Effector CD8-positive, alpha-beta T cell (primary cell): ENCODE measurements at places on chromosomes 5 and 9.

DNA sequence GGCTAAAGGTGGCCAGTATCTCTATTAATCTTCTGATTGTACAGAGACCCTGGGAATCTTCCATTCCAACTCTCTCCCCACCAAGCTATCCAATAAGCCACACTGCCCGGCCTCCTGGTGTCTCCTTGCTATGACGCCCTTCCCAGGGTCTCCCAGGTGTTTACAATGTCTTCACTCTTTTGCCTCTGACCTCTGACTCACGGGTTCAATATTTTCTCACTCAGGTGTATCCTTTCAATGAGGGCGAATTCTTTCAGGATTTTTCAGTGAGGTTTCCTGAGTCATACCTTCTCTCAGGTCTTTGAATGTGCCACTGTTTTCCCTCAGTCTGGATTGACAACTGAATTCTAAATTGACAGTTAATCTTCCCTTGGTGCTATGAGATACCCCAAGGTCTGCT is 53.7 kb upstream of the IRX4 start:
- DNase-seq: no peak

DNA sequence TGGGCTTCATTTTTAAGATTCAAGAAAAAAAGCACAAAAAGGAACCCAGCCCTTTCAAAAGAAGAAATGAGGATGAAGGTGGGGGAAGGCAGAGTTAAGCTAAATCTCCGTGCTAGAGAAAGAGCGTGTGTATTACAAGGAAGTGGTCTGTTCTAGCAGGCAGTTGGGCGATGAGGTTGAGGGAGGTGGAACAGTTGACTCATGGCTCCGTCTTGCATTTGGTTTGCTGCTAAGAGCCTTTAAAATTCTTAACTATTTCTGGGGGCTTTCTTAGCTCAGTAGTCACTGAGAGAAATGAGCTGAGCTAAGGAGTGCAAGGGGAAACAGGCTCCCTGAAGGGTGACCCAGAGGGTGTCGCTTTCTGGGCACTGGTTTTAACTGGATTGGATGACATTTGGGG is 117.4 kb downstream of the GCNT1 start:
- DNase-seq: no peak

- no peak for DNase-seq
Observed at GRCh38 chr5:171840711-171841522, 55.3 kb downstream of the SMIM23 start.

DNA sequence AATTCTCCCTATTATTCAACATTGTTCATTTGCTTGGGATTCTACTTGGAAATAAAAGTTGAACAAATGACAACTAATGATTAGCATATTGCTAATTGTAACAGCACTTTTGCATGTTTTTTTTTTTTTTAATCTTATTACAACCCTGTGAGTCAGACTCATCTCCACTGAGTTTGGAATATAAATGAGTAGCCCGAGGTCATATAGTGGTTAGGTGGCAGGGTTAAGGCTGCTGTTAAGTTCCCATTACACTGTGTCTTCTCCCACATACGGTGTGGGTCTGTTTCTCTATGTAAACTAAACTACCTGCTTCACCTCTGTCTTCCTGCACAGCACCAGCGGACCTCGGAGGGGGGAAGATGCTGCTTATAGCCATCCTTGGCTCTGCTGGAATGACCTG is 92.4 kb downstream of the EQTN start:
- DNase-seq: no peak

GRCh38 chr9:8419596-8420275 is 620.2 kb upstream of the DMAC1 start:
- DNase-seq: no peak

DNA sequence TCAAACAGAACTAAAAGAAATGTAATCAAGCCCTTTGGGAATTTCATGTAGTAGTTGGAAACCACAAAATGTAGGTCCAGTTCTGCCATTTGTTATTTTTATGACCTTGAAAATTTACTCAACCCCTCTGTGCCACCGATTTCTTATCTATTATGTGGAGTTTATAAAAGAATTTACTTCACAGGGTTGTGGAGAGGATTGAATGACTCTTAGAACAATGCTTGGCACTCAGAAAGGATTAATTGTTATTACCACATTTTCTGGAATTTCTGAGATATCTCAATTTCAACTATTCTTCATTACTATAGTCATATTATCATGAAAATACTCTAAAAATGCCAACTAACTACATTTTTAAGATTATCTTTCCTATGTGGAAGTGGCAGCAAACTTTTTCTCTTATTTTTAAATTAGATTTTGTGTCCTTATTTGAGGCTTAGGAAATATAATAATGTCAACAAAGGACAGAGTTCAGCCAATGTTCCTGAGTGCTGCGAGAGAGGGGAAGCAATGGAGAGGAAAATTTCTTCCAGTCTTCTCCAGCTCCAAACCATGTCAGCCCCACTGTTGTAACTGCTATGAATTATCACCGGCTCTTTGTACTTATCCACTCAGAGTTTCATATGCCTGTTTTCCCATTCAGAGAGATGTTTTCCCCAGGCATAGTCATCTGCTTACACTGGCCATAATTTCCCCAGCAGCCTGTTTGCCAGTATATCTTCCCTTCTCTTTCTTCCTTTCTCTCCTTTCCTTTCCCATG is 525.6 kb downstream of the SPATA31D1 start:
- no peak for DNase-seq

DNA sequence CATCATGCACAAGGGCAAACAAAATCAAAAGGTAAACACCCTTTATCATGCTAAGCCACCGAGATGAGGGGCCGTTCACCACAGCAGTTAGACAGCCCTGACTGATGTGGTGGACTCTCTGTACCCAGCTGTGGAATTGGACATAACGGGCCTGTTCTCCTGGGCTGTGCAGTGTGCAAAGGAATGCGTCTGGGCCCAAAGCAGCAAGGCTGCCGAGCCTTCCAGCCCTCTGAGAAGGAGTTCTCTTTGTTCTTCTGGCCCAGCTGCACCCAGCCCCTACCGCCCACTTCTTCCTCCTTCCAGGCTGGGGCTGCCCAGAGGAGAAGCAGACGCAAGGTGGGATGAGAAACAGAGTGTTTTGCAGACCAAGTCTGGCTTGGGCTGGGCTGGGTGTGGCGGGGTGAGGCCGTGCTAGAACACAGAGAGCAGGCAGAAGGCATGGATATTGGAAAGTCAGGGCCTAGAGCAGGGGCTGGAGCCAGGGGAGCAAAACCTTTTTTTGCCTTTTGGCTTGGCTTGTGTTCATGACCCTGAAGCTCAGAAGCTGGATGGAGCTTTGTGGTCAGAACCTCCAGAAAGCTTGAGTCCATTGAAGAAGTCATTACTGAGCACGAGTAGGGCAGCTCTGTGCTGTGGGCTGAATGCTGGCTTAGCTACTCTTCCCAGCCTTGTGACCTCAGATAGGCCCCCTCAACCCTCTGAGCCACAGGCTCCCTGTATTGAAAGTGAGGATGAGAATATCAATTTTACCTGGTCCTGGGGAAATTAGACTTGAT is 49.8 kb upstream of the SH3PXD2B start:
- DNase-seq: no peak

- DNase-seq: no peak
Observed at GRCh38 chr5:17243287-17244063, 26.0 kb downstream of the BASP1 start.

DNA sequence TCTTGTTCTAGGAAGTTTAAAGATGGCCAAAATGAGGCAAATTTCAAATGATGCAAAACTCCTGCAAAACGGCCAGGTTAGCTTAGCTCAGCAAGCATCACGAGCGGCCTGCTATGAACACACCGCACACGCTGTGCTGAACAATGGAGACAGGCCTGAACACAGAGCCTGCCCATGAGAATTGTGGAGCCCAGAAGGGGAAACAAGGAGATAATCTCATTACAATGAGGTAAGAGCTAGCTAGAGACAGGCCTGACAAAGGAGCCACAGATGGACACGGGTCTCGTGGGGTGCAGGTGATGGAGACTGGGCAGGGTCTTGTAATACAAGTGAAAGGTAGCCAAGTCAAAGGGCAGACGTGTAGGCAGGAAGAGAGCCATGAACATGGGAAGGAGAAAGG is 50.2 kb downstream of the PSMB7 start:
- DNase-seq: no peak

DNA sequence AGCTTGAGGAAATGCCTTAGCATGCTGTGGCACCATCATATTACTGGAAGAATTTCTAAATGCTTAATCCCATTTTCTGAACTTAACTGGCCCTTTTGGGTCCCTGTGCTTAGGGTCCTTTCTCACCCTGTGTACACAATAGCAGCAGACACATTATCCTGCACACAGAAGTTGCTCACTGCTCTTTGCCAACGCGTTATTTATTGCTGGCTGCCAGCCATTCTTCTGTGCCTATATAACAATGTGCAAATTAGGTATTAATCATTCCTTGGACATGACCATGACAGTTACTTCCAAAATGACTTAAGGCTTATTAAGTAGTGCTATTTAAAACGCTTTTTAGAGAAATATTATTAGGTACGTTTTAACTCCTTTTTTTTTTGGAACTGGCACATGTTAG is 134.7 kb downstream of the FBN2 start:
- DNase-seq: no peak

- no peak for DNase-seq
Observed at GRCh38 chr9:20043461-20043860, 254.6 kb upstream of the SLC24A2 start.

GRCh38 chr5:34869256-34869655 is 30.3 kb downstream of the TTC23L start:
- DNase-seq: no peak

GRCh38 chr5:169796731-169797130 is 159.7 kb downstream of the DOCK2 start:
- no peak for DNase-seq

- DNase-seq: no peak
Observed at GRCh38 chr9:75891771-75892215, 1.3 kb downstream of the PCSK5 start.

DNA sequence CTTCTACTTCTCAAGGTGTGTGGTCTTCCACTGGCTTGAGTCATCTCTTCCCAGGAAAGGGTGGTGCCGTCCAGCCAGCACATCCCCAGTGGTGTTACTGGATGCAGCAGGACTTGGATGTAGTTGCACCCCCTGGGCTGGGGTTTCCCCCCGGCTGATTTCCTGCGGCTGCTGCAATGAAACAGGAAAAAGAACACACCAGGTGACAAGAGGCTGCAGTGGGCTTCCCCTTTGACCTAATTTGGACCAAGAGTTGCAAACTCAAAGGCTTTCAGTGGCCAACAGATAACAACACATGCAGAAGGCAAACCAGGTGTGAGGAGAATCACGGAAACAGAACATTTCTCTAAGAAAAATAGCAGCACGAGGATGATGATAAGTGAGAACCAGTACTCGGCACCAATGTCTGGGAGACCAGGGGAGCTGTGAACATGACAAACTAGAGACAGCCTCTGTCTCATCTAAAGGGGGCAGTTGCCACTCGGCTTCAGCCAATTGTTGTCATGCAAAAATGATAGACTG is 83.7 kb downstream of the PDE6A start:
- no peak for DNase-seq

DNA sequence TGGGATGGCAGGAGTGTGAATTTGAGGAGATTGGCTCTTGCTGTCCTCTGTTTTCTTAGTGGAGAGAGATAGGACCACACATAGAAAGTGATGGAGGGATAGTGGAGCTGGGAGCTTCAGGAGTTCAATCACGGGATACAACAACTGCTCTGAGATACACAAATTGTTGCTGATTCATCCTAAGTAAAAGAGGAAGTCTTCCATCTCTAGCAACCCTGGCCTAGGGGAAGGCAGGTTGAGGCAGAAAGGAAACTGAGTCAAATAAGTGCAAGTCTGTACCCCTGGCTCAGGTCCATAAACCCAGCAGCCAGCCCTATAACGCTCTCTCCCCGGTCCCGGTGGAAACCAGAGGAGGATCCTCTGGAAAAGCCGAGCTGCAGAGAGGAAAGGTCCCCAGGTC is 97.7 kb downstream of the ADCY2 start:
- no peak for DNase-seq

DNA sequence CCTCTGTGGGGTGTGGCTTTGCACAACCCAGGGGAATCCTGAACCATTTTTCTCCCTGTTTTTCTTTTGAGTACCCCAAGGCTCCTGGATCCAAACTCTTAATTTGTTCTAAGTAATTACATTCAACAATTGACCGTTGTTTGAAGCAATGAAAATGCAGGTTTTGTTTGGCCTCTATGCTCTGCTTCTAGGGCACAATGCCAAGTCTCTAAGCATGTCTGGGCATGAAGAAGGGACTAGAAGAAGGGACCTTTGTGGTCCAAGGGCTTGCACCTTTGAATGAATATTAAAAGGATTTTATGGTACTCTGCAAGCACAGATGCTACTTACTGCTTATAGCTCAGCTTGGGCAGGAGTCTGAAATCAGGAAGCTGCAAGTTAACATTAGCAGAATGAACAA is 6.6 kb upstream of the ENC1 start:
- no peak for DNase-seq

DNA sequence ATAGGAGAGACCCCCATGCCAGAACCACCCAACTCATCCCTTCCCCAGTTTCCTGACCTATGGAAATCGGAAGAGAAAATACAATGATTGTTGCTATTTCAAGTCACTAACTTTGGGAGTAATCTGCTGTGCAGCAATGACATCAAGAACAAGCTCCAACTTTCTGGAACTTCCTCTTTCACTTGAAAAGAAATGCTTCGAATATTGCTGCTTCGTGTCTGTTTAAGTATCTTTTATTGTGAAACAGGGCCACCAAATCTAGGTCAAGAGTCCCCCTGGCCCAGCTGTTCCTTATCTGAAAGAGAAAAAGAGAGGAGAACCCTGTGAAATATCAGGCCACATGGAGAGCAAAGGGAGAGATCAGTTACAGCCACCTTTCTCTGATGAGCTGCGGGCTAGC is 59.4 kb upstream of the DNAH5 start:
- no peak for DNase-seq

- no peak for DNase-seq
Observed at GRCh38 chr5:98933445-98934072, 4.8 kb upstream of the CHD1 start.

DNA sequence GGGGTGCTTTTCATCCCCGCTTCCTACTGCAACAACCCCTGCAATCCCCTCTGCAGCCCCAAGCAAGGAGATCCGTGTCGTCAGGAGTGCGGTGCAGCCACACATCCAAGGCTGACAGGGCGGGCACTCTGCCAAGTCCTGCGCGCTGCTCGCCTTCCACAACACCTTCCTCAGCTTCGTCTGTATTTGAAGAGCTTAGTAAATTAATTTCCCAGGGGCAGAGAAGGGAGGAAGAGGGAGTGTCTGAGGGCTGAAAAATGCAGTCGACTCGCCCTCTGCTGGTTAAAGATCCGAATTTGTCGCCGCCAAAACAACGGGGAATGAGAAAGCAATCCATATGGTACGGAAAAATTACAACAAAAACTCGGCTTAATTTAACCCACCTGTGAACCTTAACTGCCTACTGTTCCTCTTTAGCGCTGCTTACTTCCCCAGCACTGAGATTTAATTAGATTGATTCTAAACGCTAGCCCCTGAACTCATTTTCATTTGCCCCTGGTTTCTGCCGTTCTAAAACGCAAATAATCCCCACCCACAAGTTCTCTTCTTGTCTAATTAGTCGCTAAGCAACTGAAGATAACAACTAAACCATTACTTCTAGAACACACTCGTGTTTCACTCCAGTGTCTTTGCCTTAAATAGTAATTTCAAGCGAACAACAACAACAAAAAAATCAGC is 10.9 kb upstream of the PCDHB1 start:
- no peak for DNase-seq
